ENCODE measurements at places on chromosomes 2 and 18. TPM values are rescaled to one million over a fixed set of nuclear protein-coding genes. Genes with fewer than 3 reads are reported as not detected.

DNA sequence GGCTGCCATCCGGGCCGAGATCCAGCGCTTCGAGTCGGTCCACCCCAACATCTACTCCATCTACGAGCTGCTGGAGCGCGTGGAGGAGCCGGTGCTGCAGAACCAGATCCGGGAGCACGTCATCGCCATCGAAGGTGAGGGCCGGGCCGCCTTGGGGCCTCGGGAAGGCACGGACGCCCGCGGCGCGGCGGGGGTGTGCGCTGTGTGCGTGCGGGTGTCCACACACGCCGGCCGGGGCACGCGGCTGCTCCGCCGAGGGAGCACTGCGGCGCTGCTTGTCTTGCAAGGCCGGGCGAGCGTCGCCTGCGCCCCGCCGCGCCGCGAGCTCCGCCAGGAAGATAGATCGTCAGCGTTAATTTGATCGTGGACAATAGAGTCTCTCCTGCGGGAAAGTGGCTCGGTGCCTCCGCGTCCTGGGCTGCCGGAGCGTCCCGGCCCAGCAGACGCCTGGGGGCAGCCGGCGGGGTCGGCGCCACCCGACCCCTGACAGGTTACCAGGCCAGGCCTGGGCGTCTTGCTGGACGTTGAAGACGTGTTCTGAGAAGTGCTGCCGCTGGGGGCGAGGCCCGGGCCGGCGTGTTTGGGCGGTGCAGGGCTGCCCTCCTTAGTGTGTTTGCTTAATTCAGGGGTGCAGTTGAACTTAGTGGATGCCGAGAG, 1.0 kb downstream of the AGAP1 start:
- no peak for DNase-seq

DNA sequence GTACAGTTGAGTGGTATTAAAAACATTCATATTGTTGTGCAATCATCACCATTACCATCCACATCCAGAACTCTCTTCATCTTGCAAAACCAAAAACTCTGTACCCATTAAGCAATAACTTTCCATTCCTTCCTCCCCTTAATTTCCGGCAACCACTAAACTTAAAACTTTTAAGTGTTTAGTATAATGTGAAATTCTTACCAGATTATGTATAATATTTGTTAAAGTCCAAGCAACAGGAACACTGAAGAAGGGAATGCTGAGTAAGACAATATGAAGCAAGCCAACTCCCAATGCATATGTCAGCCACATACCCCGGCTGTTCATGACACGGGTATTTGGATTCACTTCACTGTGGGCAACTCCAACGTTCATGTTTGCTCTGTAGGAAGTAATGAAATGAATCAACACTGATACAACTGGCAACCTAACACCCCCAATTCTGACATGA, 1.9 kb downstream of the ORMDL1 start:
- no peak for DNase-seq

Gene EML6
- total RNA-seq, result 1.7 TPM

- DNase-seq, result no peak
These were observed 35.1 kb downstream of the NLRC4 start for GRCh38 chr2:32229635-32230034.

DNA sequence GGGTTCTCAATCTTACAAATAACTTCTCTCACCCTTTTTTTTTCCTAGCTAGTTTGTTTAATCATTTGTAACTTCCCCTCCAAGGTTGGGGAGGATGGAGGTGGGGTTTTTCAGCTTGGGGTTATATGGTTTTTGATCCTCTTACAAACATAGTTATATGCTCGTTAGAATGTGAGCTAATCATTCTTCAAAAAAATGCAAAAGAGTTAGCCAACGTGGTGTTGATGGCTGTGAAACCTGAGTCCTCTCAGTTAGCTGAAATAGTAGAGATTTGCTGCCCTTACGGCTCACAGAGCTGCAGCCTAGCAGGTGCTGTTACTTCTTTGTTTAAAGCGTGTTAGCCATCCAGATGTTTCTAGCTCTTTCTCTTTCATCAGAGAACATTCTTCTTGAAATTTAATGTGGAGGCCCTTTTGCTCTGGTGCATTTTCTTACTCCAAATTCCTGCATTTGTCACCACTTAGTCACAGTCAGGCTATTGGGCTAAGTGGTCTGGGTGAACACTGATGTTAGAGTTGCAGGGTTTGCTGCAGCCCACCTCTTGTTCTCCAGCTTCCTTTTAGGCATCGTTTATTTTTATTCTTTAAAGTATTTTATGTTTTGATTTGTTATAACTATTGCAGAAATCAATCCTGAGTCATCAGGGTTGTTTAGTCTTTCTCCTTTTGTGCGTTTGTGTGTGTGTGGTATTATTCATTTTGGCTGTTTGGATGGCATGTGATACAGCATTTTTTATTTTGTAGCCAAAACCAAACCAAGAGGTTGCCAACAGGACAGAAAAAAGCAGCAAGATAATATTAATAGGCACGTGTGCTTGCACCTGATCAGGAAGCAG, 41.1 kb downstream of the LIMS1 start:
- no peak for DNase-seq

DNA sequence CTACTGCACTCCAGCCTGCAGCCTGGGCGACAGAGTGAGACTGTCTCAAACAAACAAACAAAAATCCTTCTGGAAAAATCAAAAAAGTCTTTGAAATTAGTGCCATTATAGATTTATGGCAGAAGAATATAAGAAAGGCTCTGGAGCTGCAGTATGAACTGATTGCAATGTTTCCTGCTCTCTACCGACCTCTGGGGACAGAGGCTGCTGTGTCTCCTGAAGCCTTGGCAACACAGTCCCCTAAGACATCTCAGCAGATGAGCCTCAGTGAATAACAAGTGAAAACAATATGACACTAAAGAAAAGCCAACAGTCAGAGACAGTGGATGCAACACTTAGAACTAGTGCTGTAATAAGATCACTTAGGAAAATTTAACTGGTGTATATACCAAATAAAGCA, 494.9 kb upstream of the LRATD1 start:
- no peak for DNase-seq

DNA sequence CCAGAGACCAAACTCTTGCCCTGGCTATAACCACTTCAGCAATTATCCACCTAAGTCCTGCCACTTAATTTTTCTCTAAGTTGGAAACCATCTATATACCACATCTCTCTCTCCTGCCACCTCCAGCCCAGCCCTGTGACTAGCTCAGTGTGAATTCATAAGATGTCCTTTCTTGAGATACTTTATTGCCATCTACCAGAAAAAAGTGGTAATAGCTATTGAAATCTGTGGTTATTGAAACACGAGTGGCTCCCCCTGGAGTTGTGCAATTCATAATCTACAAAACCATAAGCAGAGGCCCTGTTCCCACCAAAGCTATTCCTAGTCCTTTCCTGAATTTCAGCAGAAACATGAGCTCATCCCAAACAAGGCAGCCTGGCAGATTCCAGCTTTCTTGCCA, 324.0 kb downstream of the TXNL1 start:
- DNase-seq, result no peak

DNA sequence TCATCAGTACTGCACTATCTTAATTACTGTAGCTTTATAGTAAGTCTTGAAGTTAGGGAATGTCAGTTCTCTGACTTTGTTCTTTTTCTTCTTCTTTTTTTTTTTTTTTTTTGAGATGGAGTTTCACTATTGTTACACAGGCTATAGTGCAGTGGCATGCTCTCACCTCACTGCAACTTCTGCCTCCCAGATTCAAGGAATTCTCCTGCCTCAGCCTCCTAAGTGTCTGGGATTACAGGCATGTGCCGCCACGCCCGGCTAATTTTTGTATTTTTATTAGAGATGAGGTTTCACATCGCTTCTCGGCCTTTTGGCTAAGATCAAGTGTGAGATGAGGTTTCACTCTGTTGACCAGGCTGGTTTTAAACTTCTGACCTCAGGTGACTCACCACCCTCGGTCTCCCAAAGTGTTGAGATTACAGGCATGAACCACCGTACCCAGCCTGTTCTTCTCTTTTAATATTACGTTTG, 41.9 kb upstream of the TANC1 start:
- no peak for DNase-seq

Gene LIMS2
- 11.0 TPM for total RNA-seq

Gene GALNT14
- total RNA-seq, result 1.1 TPM

Gene L3MBTL4
- 0.95 TPM for total RNA-seq

DNA sequence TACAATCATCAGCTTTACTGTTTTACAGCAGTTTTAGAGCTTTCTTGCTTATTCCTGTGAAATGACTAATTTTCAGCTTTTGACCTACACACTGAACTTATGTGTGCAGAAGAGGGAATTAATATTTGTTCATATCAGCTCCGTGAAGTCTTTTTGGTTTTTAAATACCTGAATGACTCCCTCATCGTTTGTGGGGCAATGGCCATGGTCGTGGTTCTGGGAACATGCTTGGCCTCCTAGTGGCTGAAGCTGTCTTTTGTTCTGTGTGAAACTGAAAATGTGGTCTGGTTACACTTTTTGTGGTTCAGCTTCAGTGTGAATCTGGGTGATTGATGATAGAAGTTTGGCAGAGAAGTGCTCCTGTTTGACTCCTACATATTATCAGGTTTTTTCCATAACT, 408.1 kb downstream of the THSD7B start:
- DNase-seq, result no peak

Gene SULT1C4
- total RNA-seq, result not detected

GRCh38 chr18:5890331-5891183, 4.8 kb downstream of the TMEM200C start:
- DNase-seq, result peak; percentile 19

Gene UGT1A3
- not detected for total RNA-seq

- DNase-seq, result no peak
These were observed 149.8 kb downstream of the KLHL29 start for GRCh38 chr2:23534771-23535170.

DNA sequence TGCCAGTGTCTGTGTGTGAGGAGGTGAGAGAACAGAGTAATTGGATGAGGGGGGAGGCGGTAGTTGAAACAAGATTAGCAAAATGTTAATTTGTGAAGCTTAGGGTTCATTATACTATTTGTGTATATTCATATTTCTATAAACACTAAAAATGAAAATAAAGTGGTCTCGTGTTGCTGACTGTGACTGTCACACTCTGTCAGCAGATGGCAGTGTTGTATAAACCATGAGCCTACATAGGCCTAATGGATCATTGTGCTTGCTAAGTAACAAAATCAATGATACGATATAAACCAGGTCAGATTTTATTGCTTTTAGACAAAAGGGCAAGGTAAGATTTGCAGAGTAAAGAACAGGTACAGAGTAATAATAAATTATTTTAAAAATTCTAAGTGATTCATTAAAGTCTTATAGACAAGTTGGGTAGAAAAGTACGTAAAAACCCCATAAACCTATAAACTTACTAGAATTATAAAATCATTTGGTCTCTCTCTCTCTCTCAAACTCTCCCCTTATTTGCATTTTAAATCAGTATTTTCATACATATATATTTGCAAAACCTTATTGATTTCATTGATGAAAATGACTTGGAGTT, 182.7 kb downstream of the RPIA start:
- peak; percentile 47 for DNase-seq

Gene IL36A
- 1.8 TPM for total RNA-seq

- DNase-seq, result no peak
These were observed 141.9 kb upstream of the DLX2 start for GRCh38 chr2:172244419-172245130.

GRCh38 chr18:50131591-50131990, 63.4 kb downstream of the MYO5B start:
- DNase-seq, result no peak

GRCh38 chr2:104755026-104755878, 98.7 kb upstream of the POU3F3 start:
- no peak for DNase-seq

GRCh38 chr2:106144621-106145331, 49.3 kb downstream of the UXS1 start:
- DNase-seq, result no peak

Gene CHST9
- total RNA-seq, result not detected

GRCh38 chr2:184452907-184453306, 145.4 kb upstream of the ZNF804A start:
- no peak for DNase-seq

Gene NEUROD1
- total RNA-seq, result not detected

GRCh38 chr2:70443078-70443465, 110.6 kb downstream of the TGFA start:
- DNase-seq, result no peak

Gene SERPINB11
- total RNA-seq, result not detected

Gene REG1B
- total RNA-seq, result not detected

Gene GLI2
- not detected for total RNA-seq

DNA sequence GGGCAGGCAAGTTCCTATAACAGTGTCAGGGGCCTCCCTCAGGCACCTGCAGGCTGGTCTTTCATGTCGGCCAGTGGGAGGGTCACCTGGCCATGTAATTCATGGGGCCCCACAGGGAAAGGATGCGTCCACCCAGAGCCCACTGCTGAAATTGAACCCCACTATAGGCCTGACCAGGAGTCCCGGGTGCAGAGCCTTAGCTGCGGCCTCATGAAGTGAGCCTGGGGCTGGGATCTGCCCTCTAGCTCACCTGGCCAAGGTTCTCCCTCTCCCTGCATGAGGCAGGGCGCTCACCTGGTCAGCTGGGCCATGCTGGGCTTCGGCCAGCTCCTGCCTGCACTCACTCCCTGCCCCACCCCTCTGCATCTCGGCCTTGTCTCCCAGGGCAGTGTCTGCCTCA, 41.1 kb downstream of the C1QL2 start:
- no peak for DNase-seq

DNA sequence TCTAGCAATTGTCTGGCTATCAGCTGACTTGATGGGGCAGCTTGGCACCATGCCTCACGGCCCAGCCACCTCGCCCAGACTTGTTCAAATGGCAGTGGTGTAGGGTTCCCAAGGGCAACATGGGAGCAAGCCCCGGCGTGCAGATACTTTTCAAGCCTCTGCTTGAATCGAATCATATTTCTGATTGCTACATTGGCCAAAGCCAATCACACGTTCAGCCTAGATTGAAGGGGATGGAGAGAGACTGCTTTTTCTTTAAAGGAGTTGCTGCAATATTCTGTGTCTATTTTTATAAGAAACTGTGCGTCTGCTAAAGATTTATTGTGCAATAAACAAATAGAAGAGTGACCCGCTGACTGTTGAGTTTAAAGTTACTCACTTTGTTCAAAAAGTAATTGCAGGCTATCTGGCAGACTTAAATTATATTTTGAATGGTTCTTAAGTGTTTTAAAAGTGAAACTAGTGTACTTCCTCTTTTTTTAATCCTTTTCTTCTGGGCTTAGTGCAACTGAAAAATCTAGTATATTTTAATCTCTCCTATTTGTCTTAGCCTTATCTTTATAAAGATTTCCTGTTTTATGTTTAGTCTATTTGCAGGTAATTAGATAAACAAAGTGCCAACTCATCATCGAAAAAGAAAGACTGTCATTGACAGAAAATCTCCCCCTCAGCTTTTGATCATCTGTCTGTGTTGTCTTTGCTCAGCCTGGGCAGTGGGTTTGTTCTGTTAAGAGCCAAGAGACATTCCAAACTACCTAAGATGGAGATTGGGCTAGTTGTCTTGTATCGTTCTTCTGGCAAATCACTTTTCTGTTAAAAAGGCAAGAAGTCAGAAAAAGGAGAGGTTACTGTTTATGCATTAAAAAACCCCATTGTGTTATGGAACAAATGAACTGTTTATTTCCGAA, 156.1 kb downstream of the TPGS2 start:
- DNase-seq, result no peak

Gene BOLL
- not detected for total RNA-seq

Gene CRYBA2
- total RNA-seq, result not detected

Gene TTR
- total RNA-seq, result not detected

Gene POMC
- 4.2 TPM for total RNA-seq

Gene DUSP2
- total RNA-seq, result 22.1 TPM

- no peak for DNase-seq
These were observed 1.3 kb upstream of the TOGARAM2 start for GRCh38 chr2:28979576-28980366.
